ENCODE measurements at places on chromosomes 16 and 17.

DNA sequence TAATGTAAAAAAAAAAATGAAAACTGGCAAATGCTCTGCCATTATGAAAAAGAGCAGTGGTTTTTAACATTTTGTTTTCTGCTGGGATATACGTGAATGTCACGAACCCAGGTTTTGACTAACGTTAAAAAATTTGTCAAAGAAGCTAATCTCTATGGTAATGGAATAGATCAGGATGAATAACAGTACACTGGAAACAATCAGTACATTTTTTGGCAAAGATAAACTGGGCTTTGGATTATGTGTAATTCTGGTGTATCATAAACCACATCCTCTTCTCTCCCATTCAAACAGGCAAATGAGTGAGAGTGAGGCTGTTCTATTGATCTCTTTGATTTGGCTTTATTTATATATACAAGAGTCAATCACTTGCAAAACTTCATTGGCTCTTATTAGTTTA, 207.0 kb upstream of the IRX3 start:
- DNase-seq, result peak; percentile 26

GRCh38 chr16:28321700-28322411, 29.5 kb downstream of the SBK1 start:
- DNase-seq, result peak; percentile 3

DNA sequence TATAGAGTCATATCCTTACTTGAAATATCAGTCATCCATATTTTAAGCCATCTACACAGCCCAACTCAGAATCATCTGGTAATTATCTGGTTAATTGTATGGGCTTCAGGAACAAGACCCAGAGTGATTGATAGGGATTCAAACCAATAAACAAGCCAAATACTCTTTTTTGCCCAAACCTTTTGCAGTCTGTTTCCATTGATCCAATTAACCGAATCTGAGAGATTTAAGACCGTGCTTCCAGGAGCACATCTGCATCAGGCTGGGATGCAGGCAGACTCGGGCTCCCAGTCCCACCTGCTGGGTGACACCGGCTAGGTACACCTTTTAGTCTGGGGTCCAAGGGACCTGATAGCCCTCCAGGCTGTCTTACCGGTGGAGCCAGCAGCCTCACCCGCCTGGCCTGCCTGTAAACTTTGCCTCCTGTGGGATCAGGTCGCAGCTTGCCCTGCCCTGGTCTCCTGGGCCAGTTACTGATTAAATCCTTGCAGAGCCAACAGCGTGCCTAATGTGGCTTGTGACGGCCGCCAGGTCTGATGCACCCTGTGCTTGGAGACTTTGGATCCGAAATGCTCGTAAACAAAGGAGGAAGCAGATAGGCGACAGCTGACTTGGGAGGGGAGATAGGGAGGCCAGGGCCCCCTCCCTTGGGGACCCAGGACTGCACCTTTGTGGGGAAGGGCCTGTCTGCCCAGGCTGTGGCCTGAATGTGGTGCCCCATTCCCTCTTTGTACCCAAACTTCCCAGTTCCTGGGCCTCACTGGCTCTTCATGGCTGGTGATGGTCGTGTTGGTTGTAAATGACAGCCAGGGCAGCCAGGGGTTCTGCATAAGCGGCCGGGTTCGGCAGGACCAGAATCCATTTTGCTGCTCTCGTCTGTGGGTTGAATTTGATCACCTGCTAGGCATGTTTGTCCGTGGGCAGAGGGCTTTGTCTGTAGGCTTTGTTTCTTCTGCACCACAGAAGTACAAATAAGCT, 3.8 kb downstream of the CMIP start:
- DNase-seq, result no peak

GRCh38 chr16:46747777-46748651, at the start of gene MYLK3:
MYLK3 (minus strand) TSS chr16:46748344; CDS start chr16:46748193, 151 bp downstream.
- no peak for DNase-seq

DNA sequence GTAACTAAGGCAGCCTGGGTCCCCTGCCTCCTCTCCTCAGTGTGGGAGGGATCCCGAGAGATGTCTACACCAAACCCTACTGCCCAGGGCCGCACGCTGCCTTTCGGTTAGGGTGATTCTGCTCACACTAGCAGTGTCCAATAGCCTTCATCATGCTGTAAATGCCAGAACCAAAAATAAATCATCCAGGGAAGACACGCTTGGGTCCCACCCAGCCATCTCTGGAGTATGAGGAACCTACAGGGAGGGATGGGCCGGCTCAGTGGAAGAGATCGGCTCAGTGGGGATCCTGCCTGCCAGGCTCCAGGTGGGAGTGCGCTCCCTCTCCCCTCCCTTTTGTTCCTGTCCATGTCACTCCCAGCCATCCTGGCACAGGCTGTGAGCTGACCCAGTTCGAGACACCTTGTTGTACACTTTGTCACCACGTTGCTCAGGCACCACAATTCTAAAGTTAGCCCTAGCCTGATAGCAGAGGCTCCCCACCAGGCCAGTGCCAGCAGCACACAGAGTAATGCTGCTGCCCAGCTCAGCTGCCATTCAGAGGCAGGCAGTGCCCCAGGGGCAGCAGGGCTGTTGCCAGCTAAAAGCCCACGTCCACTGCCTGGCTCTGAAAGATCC, 24.5 kb downstream of the PEMT start:
- DNase-seq, result no peak

DNA sequence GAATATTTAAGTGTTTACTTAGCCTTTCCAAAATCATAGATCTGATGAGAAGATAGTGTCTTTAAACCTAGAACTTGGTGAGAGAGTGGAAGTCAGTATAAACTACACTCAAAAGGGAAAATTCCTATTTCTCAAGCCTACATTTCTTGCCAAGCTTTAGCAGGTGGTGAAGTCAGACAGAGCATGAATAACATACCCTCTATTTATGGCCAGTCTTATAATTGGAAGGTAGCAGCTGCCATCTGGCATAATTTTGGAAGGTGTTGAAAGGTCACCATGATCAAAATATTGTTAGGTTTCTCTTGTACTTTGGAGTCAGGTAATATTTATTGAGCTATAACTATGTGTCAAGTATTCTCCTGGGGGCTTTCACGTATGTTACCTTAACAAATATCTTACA, 729.3 kb upstream of the KIF2B start:
- DNase-seq, result no peak

DNA sequence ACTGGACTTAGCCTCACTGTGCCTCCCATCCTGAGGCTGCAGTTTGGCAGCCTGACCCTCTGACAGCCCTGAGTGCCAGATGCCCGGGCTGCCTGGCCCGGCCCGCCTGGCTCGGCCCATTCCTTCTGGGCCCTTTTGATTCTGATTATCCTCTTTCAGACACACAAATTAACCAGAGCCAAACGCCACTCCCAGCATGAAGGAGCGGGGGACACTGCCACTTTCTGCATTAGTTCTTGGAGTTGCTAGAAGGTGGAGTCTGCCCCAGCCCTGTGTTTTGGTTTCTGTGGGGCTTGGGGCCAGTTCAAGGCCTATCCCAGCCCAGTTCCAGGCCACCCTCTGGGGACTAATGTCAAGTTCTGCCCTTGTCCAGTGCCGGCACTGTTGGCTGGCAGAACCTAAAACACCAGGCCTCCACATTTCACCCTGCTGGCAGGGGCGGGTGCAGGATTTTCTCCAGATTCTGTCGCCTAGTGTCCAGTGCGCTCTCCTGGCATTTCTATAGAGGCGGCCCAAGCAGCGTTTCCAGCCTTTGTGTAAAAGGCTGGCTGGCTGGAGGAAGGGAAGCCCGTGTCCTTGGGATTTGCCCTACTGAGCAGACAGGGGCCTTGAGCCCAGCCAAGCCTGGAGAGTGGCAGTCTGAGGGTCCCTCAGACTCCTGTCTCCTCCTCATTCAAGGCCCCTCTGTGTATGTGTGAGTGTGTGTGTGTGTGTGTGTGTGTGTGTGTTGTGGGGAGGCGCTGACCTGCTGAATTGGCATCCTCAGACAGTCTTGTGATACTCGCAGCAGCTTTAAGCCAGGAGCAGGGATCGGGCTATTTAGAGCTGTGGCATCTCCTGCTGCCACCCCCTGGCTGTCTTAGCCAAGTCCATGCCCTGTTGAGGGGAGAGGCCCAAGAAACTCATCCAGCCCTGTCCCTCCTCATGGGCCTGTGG, 21.4 kb downstream of the PLCD3 start:
- peak; percentile 59 for DNase-seq

DNA sequence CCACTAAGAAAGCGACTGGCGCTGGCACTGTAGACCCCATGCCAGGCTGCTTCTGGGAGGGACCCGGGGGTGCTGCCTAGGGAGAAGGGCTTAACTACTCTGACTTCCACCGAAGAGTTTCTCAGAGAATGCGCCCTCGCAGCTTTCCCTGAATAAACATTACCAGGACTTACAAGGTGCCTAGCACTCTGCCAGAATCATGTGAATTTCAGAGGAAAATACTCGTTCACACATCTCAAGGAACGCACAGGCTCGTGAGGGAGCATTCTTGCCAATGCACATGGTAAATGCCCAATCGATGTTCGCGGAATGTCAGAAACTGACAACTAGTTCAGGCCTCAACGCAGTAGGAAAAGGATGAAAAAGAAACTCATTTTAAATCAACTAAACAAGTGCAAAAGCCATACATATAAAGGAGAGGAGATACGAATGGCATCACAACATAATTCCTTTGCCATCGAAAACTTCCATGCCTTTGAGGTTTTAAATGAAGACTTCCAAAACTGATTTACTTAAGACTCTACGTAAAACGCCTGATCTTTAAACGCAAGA, 999 bp downstream of the CMC2 start:
- DNase-seq, result no peak
